ENCODE measurements at places on chromosomes 1 and 21.

GRCh38 chr1:40245686-40246085 lies 2.1 kb upstream of the TMCO2 start:
- no peak for DNase-seq

- DNase-seq = no peak
These were observed 26.9 kb downstream of the TOMM20 start for GRCh38 chr1:235101558-235102258.

DNA sequence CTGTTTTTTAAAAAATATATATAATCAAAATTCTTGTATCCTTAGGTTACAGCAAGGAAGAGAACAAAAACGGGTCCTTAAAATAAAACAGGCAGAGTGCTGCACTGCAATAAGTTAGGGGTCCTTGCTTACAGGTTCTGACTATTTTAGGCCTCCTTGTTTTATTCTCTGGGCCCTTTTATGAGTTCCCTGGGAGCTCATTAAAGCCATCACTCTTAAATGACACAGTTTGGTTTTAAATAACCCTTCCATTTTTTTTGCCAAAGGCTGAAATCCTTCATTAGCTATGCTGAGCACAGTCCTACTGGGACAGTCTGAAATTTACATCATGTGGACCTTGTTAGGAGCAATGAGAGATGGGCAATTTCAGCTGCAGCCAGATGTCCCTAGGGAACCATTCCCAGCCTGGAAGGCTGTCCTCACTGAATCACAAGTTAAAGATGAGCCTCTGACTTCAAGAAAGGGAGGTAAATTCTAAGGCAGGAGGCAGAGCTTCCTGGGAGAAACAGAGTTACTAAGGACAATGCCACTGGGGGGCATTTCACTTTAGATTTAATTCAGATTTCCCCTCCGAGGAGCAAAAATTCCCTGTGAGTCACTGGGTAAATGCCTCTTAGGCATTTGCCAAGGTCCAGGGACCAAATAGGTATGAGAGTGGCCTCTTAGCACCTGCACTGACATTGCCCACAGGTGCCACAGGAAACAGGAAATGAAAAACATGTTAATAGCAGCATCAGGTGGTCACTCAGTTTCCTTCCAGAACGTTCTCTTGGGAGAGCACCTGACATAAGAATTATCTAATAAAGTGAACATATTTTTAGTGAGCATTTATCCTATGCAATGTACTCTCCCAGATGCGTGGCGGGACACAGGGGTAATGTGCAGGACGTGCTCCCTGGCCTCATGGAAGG lies 3.8 kb upstream of the MUL1 start:
- DNase-seq = no peak

DNA sequence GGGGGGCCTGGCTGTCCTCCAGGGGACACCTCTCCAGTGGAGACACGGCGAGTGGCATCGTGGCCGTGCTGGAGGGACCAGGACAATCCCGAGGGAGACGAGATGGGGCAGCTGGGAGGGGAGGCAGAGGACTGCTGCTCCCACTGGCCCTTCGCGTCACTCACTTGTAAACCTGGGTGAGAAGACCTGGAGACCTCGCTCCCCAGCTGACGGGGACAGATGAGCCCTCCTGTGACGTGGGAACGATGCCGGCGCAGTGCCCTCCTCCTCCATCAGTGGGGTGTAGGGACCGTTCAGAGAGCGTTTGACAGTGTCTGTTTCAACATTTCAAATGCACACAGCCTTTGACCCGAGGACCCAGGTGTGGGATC lies 4.6 kb downstream of the SPATC1L start:
- no peak for DNase-seq

GRCh38 chr1:37317870-37318467 lies 156.4 kb upstream of the ZC3H12A start:
- no peak for DNase-seq

- DNase-seq = no peak
These were observed 3.3 kb upstream of the FMOD start for GRCh38 chr1:203354246-203354645.

- peak; percentile 77 for DNase-seq
These were observed 37.2 kb upstream of the ETS2 start for GRCh38 chr21:38768471-38769063.

DNA sequence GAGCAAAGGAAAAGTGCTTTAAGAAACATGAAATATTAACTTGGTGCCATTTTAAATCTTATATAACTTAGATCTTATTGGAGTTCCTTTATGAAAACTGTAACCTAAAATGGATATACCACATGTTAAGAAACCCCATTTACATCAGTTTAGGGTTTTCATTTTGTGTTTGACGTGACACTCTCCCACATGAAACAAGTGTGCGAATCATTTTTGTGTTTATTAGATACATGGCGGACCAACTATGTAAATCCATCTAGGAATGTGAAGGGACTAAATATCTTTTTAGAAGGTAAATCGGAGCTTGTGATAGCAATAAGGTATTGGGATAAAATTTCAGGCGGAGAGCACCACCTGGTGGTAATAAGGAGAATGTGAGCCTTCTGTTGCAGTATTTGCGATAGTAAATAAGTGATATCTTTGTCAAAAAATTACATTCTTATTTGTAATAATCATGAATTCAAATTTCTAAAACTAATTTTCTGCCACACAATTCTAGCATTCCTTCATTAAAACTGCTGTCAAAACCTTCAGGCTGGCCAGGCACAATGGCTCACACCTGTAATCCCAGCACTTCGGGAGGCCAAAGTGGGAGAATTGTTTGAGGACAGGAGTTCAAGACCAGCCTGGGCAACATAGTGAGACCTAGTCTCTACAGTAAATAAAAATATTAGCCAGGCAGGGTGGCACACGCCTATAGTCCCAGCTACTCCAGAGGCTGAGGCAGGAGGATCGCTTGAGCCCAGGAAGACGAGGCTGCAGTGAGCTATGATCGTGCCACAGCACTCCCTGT lies 31.3 kb downstream of the SMAP2 start:
- DNase-seq = no peak

DNA sequence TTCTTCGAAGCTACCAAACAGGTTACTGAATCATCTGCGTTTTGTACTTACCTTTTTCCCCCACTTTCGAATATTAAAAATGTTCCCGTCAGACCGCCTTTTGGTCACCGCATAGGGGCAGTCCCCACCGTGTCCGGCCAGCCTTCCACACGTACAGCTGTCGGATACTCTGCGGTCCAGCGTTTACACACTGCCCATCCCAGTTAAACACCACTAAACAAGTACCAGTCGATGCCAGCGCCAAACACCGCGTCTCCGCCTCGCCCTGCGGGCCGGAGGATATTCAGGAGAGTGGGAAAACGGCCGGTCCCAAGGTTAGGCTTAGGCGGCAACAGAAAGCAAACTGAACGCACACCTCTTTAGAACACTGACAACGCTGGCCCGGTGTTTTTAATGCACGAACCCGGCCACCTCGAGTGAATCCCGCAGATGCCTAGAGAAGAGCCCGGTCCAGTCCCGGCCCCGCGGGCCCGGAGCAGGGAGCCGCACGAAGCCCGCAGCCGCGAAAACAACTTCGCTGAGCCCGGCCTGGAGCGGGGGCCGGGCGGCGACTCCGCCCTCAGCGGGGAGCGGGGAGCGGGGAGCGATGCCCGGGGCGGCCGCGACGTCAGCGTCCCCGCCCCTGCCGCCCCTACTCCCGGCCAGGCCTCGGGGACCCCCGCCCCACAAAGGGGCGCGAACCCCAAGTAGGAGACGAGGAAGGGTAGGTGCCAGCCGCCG lies 730 bp upstream of the PHF13 start:
- DNase-seq = peak; percentile 68

DNA sequence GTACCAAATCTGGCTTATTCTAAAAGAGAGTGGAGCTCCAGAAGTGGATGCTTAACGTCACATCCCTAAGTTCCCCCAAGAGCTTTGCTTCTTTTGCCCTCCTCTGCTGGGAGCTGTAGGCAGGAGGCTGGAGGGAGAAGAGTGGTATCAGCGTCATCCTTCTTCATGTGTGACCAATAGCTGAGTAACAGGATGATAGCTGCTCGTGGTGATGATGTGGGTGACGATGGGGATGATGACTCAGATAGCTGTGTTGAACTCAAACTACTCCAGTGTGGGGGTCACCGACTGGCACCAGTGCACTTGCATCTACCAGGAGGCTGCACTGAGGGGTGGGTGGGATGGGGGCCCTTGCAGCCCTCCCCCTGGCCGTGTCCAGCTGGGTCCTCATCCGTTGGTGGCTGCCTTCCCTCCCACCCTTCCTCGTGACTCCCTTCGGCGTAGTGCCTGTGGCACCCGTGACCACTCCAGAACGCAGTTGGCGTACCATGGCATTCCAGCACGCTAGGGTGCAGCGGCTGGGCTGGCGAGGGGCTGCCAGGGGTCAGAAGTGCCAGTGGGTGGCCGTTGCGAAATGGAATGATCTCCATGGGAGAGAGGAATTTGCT lies 1.1 kb downstream of the IGFN1 start:
- DNase-seq = peak; percentile 66

DNA sequence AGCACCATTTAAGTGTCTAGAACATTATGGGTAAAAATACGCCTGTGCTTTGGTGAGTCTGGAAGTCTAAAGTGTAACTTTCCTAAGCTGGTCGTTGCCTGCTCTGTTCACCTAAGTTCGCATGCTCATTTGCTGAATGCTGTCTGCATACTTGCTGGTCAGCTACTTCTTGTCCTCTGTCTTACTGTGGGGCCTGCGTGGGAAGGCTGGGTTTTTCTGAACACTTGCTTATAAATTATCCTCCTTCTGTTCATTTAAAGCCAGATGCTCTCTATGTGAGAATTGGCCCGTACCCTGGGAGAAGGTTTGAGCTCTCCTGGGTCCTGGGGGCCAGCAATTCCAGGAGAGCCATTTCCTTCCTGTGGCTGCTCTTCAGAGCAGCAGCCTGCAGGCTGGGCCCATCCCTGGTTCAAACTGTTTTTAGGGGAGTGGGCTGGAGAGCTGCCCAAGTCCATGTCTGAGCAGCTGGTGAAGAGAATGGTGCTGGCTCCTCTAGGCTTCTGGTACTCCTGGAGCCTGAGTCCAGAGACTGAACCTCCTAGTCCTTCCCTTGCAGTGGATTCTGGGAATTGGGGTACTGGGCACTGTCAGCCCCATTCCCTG lies 75.7 kb downstream of the GALNT2 start:
- no peak for DNase-seq

DNA sequence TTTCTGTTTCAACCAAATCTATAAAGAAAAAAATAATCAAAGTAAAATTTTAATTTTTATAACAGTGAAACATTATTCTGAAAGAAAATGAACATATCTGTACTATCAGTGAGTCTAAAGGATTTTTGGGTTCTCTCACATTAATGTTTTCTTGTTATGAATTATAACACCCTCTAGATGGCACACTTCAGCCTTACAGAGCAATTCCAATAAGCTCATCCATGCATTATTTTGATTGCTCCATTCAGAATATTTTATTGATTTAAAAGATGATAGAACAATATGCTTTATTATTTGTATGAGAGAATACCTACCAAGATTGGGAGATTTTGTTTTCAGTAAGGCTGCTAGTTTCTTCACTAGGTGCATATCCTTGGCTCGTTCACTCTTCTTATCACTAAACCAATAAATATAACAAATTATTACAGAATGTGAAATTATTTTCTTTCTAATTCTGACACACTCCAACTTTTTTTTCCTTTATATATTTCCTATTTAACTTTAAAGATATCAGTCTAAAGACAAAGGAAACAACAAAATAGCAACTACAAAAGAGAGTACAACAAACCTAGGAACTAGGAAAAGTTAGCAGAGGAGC lies 82.4 kb downstream of the RAB3GAP2 start:
- DNase-seq = no peak

- DNase-seq = peak; percentile 84
These were observed 108.9 kb downstream of the CAPN8 start for GRCh38 chr1:223556414-223557129.

DNA sequence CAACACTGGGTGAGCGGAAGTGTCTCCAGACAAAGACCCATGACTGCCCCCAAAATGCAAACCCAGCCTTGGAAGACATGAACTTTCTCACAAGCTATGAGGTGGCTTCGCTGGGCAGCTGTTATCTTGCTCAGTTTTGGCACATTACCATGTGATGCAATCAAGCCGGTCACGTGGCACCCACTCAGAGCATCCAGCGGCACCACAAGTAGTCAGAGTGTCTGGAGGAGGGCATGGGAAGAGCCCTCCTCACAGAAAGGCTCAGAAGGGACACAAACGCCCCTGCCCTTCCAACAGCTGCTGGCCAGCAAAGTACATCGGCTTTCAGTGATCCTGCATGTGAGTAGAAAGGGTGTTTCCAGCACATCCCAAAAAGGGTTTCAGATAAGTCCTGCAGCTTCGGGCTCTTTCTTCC lies 145.5 kb upstream of the IRF2BP2 start:
- DNase-seq = no peak

- no peak for DNase-seq
These were observed at the start of gene CLCNKA for GRCh38 chr1:16021681-16022080. Gene CLCNKA, plus strand, starts transcription at chr1:16022036. Its CDS starts 584 bp downstream, at chr1:16022620.

GRCh38 chr1:40662864-40663263 lies 2.6 kb downstream of the RIMS3 start:
- peak; percentile 60 for DNase-seq

DNA sequence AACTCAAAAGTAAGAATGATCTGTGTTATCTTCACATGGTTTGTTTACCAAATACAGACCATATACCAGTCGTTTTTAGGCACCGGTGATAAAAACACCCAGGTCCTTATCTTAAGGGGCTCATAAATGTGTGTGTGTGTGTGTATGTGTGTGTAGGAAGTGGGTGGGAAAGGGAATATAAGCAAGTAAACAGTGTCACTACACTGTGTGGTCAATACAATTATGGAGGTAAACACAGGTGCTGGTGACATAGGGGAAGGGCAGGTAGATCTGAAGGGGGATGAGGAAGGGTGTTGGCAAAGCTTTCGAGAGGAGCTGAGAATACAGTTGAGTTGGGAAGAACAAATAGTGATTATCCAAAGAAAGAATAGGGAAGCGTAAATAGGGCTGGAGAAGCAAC lies 19.1 kb upstream of the MRPS6 start:
- no peak for DNase-seq

- DNase-seq = no peak
These were observed 18.2 kb downstream of the OR2C3 start for GRCh38 chr1:247517795-247518612.

DNA sequence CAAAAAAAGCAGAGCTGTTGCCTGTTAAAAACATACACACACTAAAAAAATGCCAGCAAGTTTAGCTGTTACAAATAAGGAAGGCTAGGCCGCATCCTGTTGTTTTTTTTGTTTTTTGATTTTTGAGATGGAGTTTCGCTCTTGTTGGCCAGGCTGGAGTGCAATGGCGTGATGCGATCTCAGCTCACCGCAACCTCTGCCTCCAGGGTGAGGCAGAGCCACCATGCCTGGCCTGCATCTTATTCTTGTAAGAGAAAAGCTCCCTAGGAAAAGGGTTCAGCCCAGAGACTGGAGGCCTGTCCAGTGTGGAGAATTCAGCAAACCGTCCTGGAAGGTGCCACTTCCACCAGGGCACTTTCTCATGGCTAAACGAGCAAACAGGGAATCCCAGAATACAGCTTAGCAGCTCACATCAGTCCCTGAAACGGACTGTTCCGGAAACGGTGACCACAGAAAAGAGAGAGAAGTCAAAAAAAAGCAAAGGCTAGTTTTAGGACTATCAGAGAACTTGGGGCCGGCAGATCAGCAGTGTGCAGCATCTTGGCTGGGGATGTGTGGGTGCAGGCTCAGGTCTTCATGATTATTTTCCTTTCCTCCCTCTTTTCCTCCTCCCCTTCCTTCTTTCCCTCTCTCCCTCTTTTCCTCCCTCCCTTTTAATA lies 283.6 kb downstream of the AJAP1 start:
- no peak for DNase-seq
